Activated T-cell treated with anti-CD3 and anti-CD28 coated beads, Interleukin-2, amount 50 U/mL, for 1 hour (primary cell): ENCODE measurements at places on chromosomes 5 and 9.
A peak's percentile ranks its signal among the peaks of the same experiment; 100 is the strongest.

DNA sequence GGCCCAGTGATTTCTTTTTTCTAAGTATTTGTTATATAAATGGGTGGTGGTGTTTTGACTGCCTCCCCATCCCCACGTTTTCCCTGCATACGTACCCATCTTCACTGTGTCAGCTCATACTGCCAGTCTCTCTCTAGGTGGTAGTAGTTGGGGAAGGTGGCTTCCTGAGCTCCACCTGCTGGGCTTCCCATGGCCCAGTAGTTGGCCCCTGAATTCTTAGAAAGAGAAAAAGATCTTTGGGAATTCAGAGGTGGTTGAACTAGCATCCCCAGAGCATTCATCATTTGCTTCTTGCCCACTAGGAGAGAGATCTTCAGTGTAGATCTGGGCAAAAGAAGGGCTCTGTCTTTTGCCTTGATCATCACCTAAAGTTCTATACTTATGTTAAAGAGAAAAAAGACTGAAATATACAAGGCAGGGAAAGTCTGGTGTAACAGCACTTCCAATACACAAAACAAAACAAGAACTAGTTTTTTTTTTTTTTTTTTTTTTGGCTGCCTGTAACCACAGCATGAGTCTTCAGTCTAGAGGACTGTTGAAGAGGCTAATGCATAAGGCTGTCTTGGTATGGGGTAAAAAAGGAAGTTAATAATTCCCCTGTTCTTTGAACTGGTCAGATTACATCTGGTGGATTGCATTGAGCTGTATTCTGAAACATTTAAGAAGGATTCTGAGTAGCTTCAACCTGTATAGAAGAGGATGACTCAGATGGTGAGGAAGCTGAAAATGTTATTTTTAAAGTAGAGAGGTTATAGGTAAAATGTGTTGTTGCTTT, 128.7 kb downstream of the ATG10 start:
- DNase-seq: no peak

DNA sequence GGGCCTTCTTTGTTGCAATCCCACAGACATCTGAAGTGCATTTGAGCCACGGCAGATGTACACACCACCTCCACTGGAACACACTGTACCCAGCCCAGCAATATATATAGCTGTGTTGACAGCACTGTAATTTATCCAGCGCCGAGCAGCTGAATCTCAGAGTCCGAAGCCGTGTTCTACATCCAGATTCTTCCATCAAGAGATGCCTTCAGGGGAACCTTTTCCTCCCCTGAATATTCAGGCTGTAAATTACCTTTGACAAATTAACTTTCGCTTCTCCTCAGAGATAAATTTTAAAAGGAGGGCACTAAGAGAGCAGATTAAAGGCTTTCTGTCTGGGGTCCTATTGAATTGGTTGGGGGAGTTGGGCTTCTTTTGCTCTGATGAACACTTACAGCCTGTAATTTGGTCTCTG, 76.4 kb downstream of the ROR2 start:
- DNase-seq: no peak

- no peak for DNase-seq
Measured at GRCh38 chr9:89460551-89460950, 37.4 kb downstream of the SEMA4D start.

- DNase-seq: no peak
Measured at GRCh38 chr9:128192601-128193371, 1.4 kb upstream of the CIZ1 start.

- no peak for DNase-seq
Measured at GRCh38 chr9:34233672-34234071, 54.8 kb downstream of the UBAP1 start.

- no peak for DNase-seq
Measured at GRCh38 chr5:150619359-150620230, 20.9 kb upstream of the SYNPO start.

GRCh38 chr9:70285246-70285645, 26.5 kb downstream of the SMC5 start:
- DNase-seq: no peak

GRCh38 chr9:125784286-125785049, 37.3 kb downstream of the PBX3 start:
- DNase-seq: no peak

DNA sequence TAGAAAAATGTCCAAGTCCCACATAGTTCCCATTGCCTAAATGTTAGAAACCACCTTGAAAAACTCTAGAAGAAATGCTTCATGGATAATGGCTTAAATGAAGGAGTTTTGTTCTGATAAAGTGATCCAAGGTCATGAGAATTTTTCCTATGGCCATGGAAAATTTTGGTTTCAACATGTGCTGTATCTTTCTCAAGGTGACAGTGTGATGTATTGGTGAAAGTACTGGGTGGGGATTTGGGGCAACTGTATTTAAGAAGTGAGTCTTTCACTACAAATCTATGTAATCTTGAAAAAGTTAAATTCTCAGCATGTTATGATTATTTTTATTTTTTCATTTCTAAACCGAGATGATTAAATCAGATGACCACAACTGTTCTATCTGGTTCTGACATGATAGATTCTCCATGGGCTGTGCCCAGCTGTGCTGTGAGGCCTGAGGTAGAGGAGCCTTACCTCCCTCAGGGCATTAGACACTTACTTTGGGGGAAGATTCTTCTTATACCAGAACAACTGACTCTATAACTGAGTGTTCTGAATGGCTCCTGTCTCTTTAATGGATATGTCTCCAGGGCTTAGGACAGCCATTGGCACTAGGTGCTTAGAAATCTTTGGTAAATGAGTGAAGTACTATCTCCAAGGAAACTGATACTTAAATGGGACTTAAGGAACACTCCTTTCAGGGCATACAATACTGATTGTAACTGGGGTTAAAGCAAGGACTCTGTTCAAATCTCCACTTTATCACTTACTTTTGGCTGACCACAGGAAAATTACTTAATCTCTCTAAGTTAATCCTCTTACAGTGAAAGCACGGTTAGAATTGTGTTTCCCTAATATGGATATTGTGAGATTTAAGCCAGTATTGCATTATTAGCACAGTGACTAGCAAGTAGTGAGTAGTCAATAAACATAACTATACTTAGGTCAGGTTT, 397.4 kb upstream of the MEF2C start:
- DNase-seq: no peak

DNA sequence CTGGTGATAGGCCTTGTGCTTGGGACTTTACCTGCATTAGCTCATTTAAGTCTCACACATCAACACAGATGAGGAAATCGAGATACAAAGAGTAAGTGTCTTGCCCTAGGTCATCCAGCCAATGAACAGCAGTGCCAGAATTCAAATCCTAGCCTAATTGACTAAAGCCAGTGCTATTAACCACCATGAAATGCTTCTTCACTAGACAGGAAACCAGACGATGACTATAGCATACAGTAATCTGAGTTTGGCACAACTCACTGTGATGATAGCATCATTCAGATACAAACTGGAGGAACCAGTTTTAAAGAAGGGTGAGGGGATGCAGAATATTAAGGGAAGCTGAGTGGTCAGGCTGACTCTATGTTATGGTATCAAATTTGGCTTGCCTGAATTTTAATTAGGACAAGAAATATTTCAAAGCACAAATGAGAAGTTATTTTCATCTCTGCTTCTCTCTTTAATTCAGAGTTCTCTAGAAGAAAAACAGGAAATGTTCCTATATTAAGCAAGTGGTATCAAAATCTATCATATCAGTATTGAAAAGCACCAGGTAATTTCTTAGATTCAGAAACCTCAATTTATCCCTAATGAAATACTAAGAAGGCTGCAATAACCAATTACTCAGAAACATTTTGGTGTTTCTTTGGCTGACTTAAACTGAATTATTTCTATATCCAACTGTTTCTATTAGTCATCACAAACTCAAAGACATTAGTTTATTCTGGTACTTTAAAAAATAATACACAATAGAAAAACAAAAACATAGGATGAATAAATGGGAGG, 147.0 kb upstream of the RASA1 start:
- DNase-seq: no peak

DNA sequence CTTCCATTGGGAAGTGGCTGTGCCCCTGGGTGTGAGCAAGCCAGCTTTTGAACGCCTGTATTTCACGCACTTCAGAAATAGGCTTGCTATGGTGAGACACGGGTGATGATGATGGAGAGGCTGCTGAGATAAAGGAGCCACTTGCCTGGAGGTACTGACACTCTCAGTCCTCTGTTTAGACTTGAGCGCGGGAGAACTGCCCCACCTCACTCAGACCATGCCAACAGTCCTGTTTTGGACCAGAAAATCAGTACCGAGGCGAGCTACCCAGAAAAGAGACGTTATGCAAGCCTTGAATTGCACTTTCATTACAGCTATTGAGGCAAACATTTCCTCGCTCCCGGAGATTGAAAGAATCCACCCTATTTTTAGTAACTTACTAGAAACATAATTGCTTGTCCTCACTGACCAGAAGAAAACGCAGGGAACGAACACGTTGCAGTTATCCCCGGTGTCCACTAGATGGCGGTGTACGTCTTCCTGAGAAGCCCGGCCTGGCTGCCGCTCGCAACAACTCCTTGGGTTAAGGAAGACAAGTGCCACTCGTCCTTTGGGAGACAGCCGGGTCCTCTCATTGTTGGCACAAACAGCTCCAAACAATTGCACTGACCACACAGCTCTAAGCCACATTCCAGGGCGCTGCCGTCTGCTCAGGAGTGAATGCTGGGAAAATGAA, 142.4 kb downstream of the PSAT1 start:
- peak; percentile 57 for DNase-seq

DNA sequence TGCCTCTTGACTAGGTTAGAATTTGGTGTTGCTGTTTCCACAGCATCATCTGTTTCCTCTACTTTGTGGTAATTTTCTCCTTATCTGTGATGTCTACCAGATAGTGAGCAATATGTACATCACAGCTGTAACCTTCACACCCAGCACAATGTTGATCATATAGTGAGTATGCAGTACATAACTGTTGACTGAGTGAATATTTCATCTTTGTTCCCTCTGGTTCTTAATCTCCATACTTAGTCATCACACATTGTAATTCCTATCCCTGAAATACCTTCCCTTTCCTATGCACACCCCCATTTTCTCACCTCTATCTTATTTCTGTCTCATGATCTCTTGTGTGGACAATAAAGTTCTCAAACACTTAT, 115.9 kb downstream of the KIF4B start:
- no peak for DNase-seq

DNA sequence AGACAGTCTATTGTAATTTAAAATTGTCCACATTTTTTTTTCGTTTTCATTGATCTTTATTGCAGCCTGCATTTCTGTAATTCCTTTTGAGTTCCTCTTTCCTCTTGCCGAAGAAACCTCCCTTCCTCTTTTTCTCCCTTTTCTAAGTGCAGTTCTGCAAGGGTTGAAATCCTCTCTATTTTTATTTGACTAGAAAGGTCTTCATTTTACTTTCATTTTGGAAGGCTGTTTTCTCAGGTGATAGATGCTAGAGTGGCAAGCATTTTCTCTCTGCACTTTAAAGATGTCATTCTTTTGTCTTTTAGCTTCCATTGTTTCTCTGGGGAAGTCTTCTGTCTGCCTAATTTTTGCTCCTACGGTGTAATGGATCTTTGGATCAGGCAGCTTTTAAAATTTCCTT, 248.5 kb downstream of the SMARCA2 start:
- DNase-seq: no peak

DNA sequence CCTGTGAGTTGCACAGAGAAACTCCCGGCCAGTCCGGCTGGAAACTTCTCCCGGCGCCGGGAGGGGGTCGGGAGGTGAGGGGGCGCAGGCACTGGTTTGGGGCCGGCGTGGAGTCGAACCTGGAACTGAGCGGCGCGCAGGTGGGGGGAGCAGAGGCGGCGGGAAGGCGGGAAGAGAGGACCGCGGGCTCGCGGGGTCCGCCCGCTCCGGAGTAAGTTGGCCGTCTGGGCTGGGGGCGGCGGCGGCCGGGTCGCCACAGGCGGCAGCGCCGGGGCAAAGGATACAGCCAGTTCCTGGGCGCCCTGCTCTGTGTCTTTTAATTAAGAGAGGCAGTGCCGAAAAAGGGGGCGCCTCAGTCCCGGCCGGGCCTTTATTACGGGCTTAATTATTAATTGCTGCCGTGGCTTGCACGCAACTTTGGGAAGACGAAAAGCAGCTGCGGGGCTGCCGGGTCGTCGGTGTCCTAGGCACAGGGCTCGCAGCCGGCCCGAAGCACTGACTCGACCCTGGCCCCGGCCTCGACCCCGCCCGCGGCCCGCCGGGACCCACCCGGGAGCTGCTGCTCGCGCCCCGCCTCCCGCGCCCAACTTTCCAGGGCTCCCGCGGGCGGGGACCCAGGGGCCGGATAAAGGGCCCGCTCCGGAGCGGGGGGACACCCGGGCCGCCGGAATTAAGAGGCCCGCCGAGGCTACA, 1.1 kb downstream of the NTNG2 start:
- DNase-seq: peak; percentile 33

- peak; percentile 58 for DNase-seq
Measured at GRCh38 chr9:77177894-77178794, 810 bp downstream of the VPS13A start.

GRCh38 chr9:8356406-8356805, 556.8 kb upstream of the DMAC1 start:
- DNase-seq: no peak

- no peak for DNase-seq
Measured at GRCh38 chr5:142248853-142249462, 75.9 kb downstream of the SPRY4 start.

- no peak for DNase-seq
Measured at GRCh38 chr5:150294551-150295071, 5.0 kb upstream of the CAMK2A start.

DNA sequence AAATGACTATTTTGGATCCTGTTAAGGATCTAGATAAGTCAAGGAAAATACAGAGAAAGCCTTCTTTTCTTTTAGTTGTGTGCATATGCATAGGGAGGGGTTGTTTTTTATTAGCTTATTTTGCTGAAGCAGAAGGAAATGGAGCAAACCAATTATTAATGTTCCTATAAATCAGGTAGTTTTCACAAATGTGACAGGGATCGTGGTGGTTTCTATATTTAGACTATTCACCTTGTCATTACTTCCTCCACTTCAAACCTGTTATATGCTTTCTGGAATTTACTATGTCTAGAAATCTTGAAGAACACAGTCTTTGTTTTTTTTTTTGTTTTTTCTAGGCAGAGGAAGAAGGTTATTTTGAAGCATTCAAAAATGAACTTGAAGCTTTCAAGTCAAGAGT, 22.2 kb downstream of the CDC37L1 start:
- no peak for DNase-seq

DNA sequence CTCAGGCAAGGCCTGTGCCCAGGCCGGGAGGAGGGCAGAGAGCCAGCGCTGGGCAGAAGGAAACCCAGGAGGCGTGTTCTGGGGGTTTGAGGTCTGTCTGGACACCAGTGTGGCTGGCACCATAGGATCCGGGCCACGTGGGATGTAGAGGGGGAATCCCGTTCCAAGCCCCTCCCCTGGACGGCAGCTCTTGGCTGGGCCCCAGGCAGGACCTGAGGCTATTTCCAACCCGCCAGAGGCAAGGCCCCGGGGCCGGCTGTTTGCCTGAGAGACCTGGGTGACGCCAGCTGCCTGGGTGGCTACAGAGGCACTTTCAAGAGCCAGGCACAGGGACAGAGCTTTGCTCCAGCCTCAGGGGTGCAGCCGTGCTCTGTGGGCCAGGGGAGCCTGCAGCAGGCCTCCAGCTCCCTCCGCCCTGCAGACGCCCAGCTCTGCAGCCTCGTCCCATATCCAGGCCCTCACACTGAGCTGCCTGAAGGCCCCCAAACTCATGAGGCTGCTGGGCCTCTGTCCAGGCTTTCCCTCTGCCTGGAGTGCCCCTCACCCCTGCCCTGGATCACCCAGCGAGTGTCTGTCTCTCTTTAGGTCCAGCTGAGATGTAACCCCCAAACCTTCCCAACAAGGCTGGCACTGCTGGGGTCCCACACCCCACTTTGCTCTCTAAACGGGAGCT, 56.6 kb upstream of the EGFL7 start:
- no peak for DNase-seq
